ENCODE measurements at places on chromosomes 5 and 9. TPM values are rescaled to one million over a fixed set of nuclear protein-coding genes. Genes with fewer than 3 reads are reported as not detected.

NUTM2G gene
- not detected for total RNA-seq

DNA sequence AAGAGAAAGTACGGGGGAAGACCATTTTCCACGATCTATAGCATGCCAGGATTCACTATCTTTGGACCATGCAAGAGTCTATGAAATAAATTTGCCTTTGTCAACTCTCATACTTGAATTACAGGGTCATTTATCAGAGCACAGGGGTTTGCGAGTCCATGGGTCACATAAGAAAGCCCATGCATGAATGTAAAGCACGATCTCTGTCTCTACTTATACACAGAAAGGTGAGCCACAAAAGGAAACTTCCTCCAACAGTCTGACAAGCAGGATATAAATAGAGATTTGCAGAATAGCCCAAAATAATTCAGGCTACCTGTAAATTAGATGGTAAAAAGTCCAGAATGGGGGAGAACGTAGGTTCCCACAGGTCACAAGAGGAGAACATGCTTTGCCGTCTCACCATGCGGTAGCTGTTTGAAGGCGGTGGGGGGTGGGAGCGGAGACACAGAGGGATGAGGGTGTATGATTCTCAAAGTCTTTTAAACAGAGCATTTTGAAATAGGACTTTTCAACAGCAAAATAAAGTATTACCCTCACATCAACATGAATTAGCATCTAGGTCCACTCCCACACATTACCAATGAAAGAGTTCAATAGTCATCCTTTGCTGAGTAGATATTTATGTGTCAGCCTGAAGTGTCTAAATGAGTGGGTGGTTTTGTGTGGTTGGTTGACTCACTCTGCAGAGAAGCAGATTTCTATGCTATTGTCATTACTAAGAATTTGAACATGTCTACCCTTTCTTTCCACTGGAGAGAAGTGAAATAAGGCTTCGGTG, 279.7 kb downstream of the EBF1 start:
- no peak for DNase-seq

DNA sequence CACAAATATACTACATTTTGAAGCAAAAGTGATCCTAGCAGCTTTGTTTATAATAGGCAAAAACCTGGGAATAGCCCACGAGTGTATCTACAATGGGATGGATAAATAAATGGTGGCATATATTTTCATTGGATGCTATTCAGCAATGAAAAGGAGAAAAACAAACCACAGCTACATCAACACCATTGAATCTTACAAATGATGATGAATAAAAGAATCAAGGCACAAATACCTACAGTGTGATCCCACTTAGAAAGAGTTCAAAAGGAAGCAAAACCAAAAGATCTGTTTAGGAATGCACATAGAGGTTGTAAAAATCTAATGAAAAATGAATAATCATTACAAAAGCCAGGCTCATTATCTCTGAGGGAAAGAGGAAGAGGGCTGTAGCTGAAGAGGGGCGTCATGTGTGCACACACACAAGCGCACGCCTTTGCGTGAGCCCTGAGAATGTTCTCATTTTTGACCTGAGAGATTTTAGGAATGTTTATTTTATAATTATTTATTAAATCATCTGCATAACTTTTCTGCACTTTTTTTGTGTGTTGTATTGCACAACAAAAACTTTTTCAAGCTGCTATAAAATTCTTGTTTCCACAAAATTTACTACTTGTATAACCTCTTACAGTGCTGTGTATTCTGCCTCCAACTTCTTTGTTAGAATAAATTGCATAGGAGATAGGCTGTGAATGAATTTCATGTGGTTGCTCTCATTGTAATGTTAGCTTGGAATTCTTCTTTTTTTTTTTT, 5.9 kb upstream of the RHOBTB3 start:
- DNase-seq = no peak

MARCOL gene
- total RNA-seq = not detected

DNA sequence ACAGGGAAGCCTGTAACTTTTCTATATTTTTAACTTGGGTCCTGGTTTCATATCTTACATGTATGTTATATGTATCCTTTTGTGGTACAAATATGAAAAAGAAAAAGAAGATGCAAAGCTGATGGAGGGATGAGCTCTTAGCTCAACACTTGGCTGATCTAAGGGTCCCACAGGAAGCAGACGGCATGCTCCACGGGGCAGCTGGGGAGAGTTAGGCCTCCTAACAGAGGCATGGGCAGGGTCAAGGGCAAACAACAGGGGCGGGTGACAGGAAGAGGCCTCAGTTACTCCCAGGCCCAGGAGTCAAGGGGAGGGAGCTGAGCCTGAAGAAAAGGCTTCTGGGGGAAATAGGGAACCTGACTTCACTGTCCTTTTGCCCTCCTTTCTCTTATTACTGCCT, 287.2 kb downstream of the ZSWIM6 start:
- DNase-seq = no peak

DNA sequence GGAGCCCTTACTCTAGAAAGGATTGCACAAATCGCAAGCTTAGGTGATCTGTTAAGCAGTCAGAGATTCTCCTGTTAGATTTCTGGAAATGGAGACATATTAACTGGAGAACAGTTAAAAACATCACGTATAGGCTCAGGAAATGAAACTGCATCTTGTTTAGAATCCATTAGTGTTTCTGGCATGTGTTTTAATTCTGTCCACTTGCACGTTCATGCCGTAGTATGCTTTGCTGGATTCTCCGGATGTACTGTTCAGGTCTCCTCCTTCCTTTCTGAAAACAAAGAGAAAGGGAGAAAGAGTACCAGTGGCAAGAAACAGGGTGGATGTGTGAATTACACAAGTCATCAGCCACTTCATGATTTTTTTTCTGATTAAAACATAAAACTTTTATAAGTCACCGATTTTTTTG, 2.5 kb upstream of the RGMB start:
- peak; percentile 39 for DNase-seq

- no peak for DNase-seq
These were observed 35.2 kb upstream of the IL7R start for GRCh38 chr5:35821513-35821912.

SLC6A18 gene
- total RNA-seq = not detected

- no peak for DNase-seq
These were observed 33.9 kb upstream of the RAD23B start for GRCh38 chr9:107249131-107249533.

- DNase-seq = no peak
These were observed 63.9 kb downstream of the ALDH1A1 start for GRCh38 chr9:72888943-72889342.

- no peak for DNase-seq
These were observed 6.9 kb upstream of the CCIN start for GRCh38 chr9:36162211-36162738.

DNA sequence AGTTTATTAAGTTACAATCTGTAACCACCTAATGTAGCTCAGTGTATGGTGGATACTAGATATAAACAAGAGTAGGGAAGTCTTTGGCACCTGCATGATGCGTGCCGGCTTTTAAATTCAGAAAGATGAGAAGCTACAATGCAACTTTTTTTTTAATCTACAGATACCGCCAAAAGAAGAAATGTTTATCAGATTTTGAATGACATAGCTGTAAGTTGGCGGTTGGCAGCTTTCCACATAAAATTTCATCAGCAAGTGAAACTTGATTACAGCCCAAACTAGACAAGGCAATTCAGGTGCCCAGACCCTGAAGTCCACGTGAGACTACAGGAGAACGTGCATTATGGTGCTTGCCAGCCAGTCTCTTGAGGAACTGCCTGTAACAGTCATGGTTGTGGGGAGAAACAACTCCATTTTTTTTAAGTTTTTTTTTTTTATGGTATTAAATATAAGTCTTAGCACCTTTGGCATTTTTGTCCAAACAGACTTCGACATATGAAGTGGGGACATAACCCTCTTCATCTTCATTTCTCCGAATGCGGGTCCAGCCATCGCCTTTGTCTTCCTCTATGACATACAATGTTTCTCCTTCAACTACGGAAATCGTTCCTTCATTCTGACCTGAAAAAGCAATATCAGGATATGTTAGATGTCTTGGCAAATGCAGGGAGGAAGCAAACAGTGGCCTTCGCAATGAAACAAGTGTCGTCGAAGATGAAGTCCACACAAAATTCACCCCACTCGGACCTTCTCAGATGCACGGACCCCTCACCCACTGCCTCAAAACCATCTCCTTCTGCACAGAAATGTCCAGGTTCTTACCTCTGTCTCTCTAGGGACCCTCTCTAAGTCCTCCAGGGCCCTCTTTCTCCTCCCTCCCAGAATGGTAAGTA, 60.4 kb downstream of the USP20 start:
- DNase-seq = peak; percentile 90

GRCh38 chr5:6084376-6084775, 294.0 kb downstream of the MED10 start:
- DNase-seq = no peak
